ENCODE measurements at places on chromosomes 5 and 9.

DNA sequence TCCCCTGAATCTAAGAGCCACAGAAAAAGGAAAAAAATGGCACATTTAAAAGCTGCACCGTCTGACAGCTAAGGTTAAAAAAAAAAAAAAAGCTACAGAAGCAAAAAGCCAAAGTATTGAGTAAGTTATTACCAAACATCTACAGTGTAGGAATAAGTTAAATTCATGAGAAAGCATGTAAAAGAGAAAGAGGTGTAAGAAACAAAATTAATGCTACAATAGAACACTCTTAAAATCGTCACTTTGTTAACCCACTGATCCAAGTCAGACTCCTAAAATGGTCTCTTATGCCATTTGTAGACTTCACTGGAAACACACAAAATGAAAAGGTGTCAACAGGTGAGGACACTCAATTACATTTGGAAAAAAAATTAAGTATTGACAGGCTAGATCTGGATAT is 120.2 kb downstream of the SSBP2 start:
- DNase-seq: no peak

- DNase-seq: no peak
Observed at GRCh38 chr5:92676215-92677165, 904.5 kb downstream of the NR2F1-AS1 start.

DNA sequence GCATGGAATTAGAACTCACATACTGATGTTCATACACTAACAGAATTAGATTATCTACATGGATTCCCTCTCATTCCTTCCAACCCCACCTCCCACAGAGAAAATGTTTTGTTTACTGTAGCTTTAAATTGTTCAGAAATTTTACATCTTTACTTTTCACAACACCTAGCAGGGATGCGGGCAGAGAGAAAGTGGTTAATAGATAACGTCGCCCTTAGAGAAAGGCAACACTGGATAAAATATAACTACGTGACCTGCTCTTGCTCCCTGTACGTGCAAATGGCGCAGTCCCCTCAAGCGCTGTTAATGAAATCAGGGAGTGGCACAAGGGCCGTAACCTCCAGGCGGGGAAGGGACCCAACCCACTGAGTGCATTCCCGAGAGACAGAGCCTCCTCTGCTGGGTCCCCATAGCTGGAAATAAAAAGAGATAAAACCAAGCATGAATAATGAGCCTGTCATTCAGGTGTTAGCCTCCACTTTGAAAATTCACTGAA is 125.3 kb upstream of the DAPK1 start:
- DNase-seq: no peak

GRCh38 chr5:35890021-35891020 is 33.6 kb downstream of the IL7R start:
- DNase-seq: no peak

Data from activated CD4-positive, alpha-beta T cell treated with anti-CD3 and anti-CD28 coated beads, Interleukin-10, Interleukin-2, amounts not matched to agents 100 ng/mL and 50 ng/mL, durations not matched to agents 16 hours and 8 hours (primary cell).